ENCODE measurements at places on chromosomes 2 and 18.

DNA sequence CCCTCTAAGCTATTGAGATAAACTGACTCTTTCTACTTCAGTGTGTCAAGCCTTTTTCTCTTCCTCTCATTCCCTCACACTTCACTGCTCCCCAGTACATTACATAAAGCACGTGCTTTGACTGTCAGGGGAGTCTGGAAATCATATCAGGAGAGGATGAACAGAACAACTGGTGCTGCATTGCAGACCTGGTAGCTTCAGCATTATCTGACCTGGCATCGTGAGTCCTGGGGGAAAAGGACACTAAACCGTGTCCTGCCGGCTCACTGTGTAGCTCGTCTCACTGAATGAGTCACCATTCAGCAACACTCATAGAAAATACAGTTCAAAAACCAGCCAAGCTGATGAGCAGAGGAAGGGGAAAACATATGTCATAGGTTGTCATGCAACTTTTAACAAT, 108.5 kb upstream of the UNC80 start:
- peak; percentile 49 for DNase-seq

- DNase-seq: peak; percentile 35
Observed at GRCh38 chr2:25347205-25347815, 5.6 kb upstream of the DNMT3A start.

DNA sequence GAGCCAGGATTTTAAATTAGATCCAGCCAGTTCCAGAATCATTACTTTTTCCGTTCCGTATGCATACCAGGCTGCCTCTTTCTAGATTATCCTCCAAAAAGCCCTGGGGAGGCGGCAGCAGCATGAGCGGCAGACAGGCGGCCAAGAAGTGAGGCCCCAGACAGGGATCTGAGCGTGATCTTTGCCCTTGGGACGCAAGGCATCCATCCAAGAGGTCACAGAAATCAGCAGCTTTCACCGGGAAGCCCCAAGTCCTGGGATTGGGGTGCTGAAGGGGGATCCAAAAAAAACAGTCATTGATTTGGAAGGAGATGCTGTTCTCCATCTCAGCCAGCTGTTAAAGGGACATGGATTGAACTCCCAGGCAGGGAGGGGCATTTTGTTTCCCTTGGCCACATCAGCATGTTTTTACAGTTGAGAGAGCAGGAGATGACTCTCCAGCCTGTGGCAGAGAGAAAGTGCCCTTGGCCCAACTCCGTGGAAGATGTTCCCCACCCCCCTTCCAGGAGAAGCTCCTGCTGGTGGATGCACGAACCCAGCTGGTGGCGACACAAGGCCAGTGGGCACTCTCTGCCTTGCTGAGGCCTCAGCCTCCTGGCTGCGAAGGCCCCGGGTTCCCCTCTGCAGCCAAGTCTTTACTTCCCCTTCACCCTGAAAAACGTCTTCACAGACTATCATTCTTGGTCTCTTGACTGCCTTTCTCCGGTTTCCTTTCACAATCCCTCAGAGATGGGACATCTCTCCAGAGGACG, 265.6 kb downstream of the ANAPC1 start:
- DNase-seq: peak; percentile 36

DNA sequence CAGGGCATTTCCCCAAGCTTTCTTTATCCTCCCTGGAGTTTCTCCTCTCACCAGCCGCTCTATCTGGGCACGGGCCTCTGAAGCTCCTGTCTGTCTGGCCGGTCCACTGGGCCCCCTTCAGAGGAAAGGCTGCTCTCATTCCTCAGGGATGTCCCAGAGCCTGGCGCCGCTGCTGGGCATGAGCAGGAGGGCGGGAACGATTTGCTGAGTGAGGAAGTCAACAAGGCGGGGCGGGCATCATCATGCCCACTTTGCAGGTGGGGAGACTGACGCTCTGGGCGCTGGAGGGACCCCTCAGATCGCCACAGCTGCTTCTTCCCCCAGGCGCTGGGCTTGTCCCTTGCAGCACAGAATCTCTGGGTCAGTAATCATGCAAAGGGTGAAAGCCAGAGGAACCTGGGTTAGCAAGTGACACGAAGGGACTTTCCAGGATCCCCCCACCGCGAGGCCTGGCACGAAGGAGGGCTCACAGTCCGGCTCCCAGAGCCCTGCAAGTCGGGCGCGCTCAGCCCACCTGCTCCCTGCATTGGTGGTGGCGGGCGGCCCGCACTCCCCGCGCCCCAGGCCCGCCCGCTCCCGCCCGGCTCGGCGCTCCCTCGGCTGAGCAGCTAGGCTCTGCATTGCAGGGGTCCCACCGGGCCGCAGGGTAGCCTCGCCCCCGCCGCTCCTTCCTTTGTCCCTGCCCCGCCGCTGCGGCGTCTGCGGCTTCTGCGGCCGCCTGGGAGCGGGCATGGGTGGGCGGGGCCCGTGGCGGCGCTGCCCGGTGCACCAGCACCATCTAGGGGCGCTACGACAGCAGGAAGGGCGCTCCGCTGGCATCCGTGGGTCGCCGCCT, 157.8 kb downstream of the CYRIA start:
- peak; percentile 9 for DNase-seq

DNA sequence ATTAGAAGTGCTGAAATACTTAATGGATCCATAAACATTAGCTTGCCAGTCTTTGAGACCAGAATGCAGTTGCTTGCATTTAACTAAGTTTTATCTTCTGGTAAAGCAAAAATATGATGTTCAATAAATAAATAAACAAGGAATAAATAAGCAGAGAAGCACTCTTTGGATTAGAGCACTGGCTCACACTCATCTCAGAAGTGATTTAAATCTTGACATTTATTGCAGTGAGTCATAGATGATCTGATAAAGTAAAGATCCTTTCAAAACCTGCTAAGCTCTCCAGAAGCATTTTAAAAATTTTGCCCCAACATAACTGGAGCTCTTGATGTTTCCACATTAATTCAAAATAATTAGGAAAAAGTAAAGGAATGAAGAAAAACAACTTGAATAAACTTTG, 66.8 kb downstream of the KYNU start:
- DNase-seq: no peak

DNA sequence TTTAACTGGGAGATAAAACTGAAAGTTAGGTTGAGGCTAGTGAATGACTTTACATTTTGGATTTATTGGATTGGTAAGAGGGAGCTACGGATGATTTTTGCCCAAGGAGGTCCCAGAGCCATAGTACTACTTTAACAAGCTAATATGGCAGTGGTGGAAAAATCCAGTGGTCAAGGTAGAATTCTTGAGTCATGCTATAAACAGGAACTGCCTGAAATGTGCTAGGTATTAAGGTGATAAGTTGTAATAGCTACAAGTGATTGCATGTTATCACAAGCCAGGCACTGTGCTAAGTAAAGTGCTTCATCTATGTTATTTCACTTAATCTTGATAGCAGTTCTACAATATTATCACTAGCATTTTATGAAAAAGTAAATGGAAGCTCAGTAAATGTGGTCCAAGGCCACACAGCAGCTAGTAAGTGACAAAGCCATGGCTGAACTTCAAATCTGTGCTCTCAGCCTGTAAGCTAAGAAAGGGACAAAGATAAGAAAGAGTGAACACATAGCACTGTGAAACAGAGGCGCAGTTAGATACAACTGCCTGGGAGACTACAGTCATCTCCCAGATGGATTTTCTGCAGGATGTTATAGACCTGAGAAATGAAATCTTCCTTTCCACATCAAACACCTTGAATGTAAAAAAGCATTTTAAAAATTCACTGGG, 469.6 kb downstream of the TGIF1 start:
- DNase-seq: no peak

- DNase-seq: peak; percentile 46
Observed at GRCh38 chr18:29157057-29157780, 980.3 kb upstream of the CDH2 start.

DNA sequence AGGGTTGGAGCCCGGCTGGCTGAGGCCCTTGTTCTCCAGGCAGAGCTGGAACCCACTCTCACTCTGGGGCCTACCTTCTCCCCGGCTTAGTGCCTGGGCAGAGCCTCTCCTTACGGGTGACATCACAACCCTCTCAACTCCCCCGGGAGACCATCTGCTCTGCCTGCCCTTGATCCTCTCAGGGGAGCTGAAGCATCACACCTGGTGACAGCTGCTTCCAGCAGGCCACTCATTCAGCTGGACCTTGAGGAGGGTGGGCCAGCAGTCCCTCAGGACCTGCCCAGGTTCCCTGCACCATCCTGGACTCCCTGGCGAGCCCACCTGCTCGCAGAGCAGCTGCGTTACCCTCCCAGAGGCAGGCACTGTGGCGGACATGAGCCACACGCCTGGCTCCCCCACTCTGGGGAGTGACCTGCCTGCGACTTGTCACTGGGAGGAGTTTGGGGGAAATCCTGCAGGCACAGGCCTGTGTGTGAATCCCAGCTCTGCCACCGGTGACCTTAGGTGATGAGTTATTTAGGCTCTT, 13.1 kb downstream of the HS6ST1 start:
- no peak for DNase-seq

DNA sequence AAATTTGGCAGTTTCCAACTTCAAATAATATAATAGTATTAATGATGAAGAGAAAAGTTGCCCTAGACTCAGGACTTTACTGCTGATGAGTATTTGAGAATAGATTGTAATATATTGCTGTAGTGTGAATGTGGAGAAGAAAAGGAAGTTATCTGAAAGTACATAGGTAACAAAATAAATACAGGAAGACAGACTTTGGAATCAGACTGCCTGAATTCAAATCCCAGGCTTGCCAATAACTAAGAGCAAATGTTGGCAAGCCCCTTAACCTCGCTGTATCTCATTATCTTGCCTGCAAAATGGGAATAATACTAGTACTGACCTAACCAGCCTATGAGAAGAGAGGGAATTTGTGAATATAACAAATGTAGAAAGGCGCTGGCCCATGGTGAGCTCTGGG, 765.2 kb upstream of the ID2 start:
- no peak for DNase-seq

DNA sequence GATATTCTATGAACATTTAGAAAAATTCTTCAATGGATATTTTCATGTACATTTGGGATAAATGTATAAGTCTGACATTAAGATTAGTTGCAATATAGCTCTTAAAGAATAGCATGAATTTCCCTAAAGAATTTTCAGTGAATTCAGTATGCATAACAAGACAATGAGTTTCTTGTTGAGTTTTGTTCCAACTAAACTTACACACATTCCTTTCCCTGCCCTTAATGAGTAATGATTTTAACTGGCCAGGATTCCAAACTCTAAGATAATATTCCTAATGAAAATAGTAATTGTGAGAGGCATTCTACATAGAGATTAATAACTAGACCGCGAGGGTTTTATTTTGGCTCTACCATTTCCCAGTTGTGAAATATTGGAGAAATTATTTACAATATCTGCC, 390.3 kb upstream of the GALNT5 start:
- no peak for DNase-seq

- DNase-seq: no peak
Observed at GRCh38 chr18:6598657-6599056, 130.9 kb upstream of the ARHGAP28 start.

DNA sequence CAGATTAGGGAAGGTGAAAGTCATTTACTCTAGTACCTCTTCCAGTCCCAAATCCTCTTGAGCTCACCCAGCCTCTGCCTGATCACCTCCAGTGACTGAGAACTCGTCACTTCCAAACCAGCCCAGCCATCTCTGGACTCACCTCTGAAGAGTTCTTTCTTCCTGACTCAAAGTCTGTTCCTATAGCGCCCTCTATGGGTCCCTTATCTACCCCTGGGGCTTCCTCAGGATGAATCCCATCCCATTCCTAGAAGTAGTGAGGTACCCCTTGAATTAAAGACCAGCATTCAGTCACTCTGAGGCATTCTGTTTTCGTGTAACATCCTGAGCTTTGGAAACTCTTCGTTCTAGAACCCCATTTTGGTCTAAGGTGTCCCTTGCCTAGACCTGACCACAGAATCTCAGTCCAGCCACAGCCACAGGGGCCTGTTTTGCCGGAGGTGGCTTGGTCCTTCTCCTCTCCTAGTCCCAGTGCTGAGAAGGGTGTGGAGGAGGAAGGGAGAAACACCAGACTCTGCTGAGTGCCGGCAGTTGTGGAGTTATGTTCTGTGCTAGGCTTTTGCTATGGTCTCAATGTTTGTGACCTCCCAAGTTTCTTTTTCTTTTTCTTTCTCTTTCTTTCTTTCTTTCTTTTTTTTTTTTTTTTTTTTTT, 32.7 kb downstream of the SIX3 start:
- DNase-seq: peak; percentile 22

GRCh38 chr2:32485399-32485798, 128.6 kb downstream of the BIRC6 start:
- no peak for DNase-seq

DNA sequence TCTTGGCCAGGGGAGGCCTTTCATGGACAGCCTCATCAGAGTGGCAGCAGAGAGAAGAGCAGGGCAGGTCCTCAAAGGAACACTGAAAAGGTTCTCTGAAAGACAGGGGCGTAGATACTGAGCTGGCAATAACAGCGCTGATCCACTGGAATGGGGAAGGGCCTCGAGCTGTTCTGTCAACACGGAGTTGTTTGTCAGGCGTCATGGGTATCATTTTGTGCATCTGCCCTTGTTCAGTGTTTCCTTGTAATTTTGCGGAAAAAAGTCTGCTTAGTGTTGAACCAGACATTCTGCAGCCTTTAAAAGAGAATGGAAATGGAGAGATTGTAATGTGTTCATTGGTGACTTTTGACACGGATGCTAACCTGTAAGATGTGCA, 21.5 kb downstream of the AGAP1 start:
- no peak for DNase-seq

GRCh38 chr2:234630801-234631261, 133.9 kb upstream of the ARL4C start:
- DNase-seq: no peak

GRCh38 chr2:108932736-108933332, 56.2 kb downstream of the EDAR start:
- no peak for DNase-seq

DNA sequence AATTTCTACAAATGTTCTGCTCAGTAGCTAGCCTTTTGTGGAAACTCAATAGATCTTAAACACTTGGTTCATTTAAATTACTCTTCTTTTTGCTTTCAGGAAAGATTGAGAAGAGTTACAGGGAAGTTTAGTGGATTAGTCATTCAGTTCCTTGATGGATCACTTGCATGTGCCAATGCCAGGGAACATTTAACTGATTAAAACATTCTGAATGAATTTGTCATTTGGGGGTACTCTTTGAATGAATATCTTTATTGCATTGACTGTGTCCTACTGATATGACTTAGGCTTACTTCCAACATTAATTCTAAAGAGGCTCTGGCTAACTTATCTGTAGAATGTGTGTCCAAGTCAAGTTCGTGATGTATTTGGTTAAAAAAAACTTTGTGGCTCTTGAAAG, 199.8 kb downstream of the PLCL1 start:
- DNase-seq: no peak

- no peak for DNase-seq
Observed at GRCh38 chr2:45777996-45778719, 126.7 kb downstream of the PRKCE start.

- no peak for DNase-seq
Observed at GRCh38 chr18:9961041-9961440, 47.2 kb downstream of the VAPA start.

DNA sequence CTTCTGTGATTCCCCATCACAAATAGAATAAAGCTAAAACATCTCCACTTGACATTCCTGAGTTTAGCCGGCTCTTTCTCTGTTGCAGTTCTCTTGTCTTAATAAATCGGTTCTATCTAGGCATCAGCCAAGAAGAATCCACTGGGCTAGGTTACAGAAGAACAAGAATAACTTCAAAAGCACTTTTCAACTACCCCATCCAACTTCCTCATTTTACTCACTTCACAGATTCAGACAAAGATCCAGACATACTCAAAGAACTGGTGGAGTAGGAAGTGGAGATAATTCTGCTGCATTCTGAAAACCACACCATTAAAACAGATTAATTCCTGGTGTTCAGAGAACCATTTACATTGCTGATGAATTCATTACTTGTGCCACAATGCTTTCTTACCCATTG, 9.6 kb upstream of the ALPK2 start:
- DNase-seq: no peak

- DNase-seq: no peak
Observed at GRCh38 chr2:204072443-204073324, 136.1 kb downstream of the ICOS start.

GRCh38 chr18:45085916-45086624, 405.4 kb downstream of the SETBP1 start:
- no peak for DNase-seq
